ENCODE measurements at places on chromosomes 2 and 18.

- no peak for DNase-seq
Observed at GRCh38 chr18:49845629-49846360, 32.5 kb upstream of the ACAA2 start.

- DNase-seq = no peak
Observed at GRCh38 chr2:172438741-172439508, 11.5 kb downstream of the ITGA6 start.

DNA sequence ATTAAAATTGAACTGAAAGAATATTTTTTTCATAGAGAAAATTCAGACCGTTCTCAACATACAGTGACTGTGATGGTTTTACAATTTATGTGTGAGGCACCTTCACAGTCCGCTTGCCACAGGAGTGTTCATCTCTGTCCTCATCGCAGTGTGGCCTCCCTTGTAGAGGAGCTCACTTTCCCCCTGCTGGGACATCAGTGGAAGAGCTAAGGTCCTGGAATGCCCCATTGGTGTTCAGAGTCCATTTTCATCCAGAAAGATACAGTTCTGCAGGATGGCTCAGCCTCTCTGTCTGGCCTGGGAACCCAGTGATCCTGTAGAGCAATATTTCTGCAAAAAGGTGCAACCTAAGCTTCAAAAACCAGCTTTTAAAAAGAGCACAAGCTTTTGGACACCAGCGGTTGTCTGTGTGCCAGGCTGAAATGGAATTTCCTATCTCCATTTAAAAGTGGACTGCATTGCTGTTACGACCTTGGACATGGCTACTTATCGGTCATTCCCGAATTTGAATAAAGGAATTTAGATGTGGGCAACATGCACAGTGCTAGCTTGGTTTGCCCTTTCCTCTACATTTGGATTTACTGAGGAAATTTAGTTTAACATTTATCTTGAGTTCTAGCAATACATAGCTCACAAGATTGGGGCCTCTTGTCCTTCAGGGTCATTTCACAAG is 26.7 kb upstream of the FAM237A start:
- DNase-seq = no peak

GRCh38 chr2:204234879-204235278 is 298.3 kb downstream of the ICOS start:
- no peak for DNase-seq

- DNase-seq = no peak
Observed at GRCh38 chr2:159028776-159029175, 60.3 kb downstream of the TANC1 start.

DNA sequence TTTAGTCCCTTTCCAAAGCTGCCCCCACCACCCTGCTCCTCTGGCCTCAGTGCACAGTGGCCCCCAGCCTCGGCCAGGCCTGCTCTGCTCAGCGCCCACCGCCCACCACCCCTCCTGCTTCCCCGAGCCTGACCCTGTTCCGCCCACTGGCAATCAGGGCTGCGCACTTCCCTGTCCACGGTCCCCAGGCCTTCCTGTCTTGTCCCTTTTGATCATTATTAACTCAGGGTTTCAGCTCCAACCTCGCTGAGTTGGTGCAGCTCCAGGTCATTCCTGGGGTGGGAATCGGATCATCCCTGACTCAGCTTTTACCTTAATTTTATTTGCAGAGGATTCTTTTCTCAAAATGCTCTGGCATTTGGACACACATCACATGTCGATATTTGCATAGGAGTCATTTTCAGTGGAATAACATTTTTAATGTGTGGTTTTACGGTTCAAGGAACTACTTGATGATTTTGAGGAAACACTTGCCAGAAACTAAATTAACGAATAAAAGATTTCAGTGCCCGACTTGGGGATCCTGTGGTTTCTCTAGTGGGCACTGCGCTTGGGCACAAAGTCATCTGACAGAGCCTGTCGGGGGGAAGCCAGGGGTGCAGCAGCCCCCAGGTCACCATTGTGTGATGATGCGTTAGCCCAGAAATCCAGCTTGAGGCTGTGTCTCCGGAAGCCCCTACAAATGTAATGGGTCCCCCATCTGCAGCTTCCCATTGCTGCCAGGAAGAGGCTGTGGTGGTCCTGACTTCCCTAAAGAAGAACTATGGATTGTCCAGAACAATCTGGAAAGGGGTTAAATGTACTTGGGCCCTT is 1.0 kb upstream of the ESPNL start:
- no peak for DNase-seq

- DNase-seq = no peak
Observed at GRCh38 chr2:56811401-56811800, 627.6 kb downstream of the CCDC85A start.

DNA sequence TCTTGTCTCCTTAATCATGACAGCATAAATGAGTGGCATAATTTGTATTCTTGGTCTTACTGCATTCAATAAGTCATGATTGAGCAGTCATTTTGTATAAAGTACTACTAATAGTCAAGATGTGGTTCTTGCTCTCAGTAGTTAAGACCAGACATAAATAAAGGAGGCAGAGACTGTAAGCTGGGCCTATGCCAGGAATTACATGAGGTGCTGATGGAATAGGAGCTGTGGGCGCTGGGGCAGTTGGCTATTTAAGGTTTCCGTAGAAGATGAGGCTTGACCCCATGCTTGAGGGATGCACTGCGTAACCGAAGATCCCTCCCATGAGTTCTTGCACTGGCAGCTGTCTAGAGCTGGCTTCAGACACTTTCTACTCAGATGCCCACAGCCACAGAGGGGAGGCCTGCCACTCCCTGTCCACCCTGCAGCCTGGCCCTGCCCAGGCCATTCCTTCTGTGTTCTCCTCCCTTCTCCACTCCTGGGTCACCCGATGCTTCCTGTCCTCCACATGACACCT is 150.9 kb upstream of the REV1 start:
- DNase-seq = no peak

DNA sequence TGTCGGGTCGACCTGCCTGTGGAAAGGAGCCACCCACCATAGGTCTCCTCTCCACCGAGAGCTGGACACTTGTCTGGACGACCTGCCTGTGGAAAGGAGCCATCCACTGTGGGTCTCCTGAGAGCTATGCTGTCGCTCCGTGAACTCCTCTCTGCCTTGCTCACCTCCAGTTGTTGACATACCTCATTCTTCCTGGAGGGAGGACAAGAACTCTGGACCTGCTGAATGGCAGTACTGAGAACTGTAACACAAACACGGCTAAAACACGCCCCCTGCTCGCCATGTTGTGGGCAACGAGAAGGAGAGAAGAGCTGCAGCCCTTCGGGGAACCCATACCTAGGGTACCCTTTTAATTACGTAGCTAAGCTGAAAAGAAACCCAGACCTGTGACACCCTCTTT is 77.6 kb downstream of the PTPN4 start:
- DNase-seq = no peak

- DNase-seq = no peak
Observed at GRCh38 chr2:119122663-119123062, 35.9 kb downstream of the C1QL2 start.

DNA sequence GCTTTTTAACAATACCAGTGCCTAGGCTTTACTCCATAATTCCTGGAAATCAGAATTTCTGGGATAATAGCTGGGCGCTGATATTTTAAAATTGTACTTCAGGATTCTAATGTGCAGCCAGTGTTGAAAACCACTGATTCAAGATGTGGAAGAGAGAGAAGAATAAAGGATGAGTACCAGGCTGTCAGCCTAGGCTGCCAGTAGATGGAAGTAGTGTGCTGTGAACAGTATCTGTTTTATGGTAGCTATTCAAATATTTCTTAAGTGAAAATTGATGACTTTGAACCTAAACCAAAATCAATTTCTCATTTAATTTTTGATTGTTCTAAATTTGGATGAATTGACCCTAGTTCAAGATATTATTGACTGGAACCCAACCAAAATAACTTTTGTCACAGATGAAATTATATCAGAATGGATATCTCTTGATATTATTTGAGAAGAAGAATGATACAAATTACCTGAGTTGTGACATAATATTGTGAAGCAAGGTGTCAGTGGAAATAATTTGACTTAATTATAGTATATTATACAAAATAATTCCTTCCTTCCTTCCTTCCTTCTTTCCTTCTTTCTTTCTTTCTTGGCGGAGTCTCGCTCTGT is 88.0 kb downstream of the COMMD1 start:
- DNase-seq = no peak

GRCh38 chr18:12287684-12288402 is 20.2 kb upstream of the TUBB6 start:
- DNase-seq = no peak

DNA sequence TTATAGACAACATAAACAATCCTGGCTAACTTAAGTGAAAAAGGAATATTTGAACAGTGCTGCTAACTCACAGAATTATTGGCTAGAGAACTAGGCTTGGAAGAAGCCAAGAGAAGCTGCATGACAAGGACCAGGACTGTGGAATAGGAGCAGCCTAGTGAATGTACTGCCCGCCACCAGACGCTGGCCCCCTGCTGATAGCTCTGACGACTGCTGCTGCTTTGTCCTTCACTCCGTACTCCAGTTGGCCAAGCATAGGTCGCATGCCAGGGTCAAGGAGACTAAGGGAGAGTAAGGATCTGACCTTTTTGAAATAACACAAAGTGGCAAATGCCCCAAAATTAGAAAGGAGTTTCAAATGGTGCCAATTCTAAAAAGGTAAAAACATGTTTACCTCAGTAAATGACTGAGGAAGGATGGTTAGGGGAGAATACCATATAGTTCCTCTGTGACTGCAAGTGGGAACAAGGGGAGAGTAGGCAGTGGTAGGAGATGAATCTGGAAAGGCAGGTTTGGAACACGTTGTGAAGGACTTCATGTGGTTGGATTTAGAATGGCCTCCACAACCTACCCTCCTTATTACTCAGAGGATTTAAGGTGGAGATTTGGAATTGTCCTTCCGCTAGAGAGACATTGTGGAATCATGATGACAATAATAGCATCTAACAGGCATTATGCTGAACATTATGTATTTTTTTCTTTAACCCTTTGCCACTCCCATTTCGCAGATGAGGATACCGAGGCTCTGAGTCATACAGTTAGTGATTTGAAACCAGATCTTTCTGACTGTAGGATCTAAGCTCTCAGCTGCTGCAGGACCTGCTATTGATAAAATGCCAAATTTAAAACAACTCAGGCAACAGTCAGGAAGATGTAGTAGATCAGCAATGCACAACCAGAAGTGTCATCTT is 19.5 kb downstream of the STRADB start:
- DNase-seq = no peak

DNA sequence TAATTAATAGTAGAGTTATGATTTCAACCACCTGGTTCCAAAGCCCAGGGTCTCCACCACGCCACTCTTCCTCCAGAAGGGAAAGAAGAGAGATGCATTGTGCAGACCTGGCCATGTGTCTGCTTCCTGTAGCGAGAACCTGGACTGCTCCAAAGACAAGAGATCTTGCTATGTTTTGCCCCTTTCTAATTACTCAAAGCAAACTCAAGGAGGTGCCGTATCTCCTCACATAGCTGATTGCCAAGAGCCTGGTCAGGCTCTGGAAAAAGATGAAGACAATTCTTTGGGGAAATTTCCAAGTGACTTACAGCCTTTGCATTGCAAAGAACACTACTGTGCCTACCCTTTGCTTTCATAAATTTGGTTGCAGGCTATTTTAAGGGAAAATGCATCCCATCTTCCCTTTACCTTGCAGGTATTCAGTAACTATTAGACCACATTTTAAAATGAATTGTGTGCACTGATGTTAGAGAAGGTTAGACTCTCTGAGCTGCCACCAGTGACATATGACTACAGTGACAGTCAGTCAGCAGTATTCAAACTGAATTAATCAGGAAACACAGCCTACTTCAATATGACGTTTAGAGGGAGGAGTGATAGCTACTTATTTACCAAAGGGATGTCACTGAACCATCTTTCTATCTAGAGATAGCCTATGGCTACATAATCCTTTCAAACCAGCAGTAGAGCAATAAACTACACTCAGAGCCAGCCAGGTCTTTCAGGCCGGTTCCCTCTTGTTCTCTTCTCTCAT is 842.1 kb upstream of the FANCL start:
- no peak for DNase-seq

GRCh38 chr2:100791294-100791935 is 28.5 kb upstream of the NPAS2 start:
- DNase-seq = no peak

DNA sequence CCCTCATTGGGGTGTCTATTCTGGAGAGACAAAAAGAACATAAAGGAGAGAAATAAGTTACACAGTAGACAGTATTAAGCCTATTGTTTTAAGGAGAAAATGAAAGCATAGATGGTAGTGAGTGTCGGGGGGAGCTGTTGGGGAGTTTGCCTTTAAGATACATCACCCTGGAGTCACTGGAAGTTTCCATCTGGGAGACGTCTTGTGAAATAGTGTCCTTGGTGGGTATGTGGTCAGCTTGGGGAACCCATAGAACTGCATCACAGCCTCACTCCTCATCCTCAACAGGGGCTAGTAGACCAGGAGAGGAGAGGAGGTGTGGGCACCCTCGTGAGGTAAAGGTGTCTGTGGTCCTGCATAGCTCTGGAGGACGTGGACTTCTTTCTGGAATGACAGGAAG is 60.6 kb downstream of the RNF144A start:
- no peak for DNase-seq

DNA sequence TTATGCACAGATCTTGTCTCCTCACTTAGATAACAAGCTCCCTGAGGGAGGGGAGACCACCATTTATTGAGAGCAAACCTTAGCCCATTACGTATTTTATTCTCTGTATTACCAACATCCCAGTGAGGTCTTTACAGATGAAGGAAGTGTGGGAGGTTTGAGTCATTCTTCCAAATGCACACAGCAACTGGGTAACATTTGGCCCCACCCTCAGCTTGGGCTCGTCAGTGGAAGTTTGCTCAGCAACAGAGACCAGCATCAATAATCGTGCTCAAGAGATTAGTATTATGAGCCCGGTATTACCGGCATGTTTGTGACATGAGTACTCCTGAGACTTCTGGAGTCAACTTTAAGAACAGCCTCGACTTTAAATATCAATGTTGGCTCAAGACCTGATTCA is 168.6 kb downstream of the ETAA1 start:
- DNase-seq = no peak

- DNase-seq = no peak
Observed at GRCh38 chr18:44654573-44654972, 26.1 kb upstream of the SETBP1 start.

DNA sequence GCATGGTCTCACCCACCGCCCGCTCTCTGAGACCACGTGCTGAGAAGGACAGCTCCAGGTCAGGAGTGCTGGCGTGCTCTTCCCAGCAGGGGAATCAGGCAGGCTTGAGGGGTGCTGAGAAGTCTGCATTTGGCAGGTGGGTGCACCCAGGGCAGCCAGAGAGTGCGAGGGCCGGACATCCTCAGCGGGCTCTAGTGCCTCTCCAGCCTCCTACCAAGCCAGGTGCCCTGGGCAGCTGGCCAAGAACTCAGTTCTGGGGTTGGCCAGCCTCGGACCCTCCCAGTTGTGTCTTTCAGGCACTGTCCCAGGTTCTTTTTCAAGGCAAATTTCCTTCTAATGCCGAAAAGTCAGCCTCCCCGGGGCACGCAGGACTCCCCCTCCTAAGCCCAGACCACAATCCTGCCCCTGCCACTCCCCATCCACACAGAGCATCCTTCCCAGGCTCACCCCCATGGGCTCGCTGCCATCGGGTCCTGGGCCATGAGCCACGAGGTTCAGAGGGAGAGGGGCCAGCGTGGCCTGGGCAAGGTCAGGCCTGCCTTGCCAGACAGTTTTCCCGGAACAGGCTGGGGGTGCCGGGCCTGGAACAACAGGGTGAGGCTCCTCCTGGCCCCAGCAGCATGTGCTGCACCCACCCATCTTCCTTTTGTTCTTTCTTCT is 52.2 kb upstream of the GPC1 start:
- no peak for DNase-seq

GRCh38 chr2:112730791-112731190 is 10.0 kb downstream of the NT5DC4 start:
- DNase-seq = no peak

- DNase-seq = no peak
Observed at GRCh38 chr2:240594511-240595380, 8.2 kb downstream of the CAPN10 start.

- DNase-seq = no peak
Observed at GRCh38 chr2:190979906-190980629, 33.9 kb downstream of the STAT1 start.
